Calu3 (cell line): ENCODE measurements at places on chromosomes 12 and 14.
A peak's percentile ranks its signal among the peaks of the same experiment; 100 is the strongest.

GRCh38 chr12:8581098-8581784, 31.4 kb downstream of the AICDA start:
- DNase-seq: no peak

- no peak for DNase-seq
These were observed 142.8 kb downstream of the BTG1 start for GRCh38 chr12:92002673-92003382.

DNA sequence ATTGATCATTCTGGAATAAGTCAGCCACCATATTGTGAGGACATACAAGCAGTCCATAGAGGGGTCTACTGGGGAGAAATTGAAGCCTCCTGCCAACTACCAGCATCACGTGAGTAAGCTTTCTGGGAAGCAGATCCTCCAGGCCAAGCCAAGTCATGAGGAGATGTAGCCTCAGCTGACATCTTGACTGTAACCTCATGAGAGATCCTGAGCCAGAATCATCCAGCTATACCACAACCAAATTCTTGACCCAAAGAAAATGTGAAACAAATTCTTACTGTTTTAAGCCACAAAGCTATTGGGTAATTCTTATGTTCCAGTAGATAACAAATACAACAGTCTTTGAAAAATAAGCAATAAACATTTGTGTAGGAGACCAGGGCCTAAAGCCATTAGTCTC, 479.4 kb upstream of the DCN start:
- no peak for DNase-seq

- no peak for DNase-seq
These were observed 61.1 kb downstream of the WDR20 start for GRCh38 chr14:102200690-102201352.

DNA sequence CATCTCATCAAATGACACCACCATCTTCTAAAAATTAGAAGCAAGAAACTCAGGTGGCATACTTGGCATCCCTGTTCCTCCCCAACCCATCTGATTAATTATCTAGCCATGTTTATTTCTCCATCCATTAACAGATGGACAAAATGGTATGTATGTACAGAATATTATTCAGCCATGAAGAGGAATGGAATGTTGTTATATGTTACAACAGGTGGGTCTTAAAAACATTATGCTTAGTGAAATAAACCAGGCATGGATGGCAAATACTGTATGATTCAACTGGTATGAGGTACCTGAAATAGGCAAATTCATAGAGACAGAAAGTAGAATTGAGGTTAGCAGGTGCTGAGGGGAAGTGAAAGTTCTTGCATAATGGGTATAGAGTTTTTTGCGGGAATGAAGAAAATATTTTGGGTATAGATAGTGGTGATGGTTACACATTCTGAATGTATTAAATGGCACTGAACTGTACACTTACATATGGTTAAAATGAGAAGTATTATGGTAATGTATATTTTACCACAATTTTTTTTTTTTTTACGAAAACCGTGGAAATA, 17.5 kb downstream of the YY1 start:
- DNase-seq: no peak

- DNase-seq: no peak
These were observed 559.9 kb downstream of the C12orf50 start for GRCh38 chr12:87469295-87469694.

- no peak for DNase-seq
These were observed 277.5 kb upstream of the TBX3 start for GRCh38 chr12:114961491-114961890.

DNA sequence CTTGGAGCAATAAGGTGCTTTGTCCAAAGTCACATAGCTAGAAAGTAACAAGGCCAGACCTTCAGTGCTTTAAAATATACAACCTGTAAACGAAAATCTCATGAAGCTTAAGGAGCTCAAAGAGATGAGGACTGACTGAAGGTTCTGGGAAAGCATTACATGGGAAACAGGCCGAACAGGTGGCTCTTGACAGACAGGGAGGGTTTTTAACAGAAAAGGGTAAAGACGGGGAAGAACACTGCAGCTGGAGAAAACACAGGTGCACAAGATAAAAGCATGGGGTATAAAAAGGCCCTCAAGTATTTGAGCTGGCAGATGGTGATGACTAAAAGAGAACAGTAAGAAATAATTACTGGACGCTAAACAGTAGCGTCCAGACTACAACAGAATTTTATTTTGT, 257.2 kb downstream of the NELL2 start:
- DNase-seq: no peak

GRCh38 chr14:22010545-22011252, 337.1 kb upstream of the OR4E1 start:
- no peak for DNase-seq

- DNase-seq: no peak
These were observed 11.0 kb downstream of the PTPRB start for GRCh38 chr12:70626180-70626579.

DNA sequence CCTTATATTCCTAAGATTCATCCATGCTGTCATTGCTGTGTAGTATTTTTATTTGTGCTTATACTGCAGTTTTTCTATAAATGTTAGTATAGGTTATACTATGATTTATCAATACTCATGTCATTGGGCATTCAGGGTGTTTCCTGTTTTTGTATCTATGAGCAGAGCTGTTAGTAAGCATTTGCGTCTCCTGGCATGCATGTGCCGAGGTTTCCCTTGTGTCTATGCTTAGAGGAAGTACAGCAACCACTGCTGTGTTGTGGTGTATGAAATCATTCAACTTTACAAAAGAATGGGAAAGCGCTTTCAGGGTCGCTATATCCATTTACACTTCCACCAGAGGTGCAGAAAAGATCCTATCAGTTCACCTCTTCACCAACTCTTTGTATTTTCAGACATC, 122.7 kb downstream of the RGS6 start:
- no peak for DNase-seq

DNA sequence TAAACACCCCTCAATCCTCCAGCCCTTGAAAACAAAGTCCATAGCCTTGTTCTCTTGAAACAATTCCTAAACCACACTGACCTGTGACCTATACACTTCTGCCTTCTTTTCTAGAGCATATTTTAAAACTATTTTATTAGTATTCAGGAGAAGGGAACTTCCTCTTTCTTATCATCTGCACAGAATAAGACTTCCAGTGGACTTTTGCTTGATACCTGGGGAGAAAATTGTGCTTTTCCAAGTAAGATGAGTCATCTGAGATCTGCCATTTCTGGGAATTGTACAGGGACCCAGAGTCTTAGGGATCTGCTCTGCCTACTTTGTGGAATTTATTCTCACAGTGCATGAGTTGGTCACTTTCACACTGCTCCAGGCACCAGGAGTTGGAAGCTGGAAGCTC, 10.5 kb upstream of the WNT5B start:
- DNase-seq: no peak

- no peak for DNase-seq
These were observed 5.1 kb downstream of the ANKRD9 start for GRCh38 chr14:102504328-102504999.

DNA sequence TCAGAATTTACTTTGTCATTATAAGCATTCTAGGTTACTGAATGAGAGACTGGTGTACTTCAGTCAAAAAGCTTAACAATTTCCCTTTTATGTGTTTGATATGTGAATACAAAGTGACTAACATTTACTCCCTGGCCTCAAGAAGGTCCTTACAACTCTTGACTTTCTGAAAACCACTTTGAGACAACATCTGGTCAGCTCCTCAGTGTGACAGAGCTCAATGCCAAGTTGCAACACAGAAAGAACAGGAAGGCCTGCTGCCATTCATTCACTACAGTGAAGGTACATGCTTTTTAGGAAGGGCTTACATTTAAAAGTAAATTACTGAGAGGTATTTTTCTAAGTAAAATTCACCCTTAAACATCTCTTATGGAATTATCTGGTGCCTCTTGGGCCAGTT, 2.3 kb upstream of the NAA30 start:
- no peak for DNase-seq

GRCh38 chr14:70664698-70665447, 23.2 kb downstream of the TTC9 start:
- DNase-seq: peak; percentile 32

GRCh38 chr14:100391724-100392123, 68.6 kb downstream of the SLC25A47 start:
- no peak for DNase-seq

DNA sequence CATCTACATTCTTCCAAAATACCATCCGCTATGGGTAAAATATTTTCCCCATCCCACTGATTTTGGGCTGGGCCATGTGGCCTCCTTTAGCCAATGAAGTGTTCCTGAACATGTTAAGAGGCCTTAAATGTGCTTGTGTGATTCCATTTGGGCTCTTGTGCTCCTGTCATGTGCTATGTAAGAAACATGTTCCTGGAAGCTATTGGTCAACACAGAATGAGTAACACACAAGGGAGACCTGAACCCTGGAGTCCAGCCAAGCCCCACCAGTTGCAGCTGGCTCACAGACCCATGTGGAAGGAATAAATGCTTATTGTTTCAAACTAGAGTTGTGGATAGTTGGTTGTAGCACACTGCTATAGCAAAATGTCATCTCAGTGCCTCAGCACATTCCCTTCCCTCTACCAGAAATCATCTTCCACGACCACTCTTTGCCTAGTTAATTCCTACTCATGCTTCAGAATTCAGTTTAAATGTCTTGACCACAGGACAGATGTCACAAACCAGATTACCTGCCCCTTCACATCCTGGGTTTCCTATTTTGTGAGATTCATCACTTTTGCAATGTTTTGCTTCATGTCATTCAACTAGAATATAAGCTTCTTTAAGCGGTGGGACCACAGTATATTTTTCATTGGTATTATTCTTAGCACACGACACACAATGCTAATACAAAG, 217.3 kb upstream of the EEA1 start:
- peak; percentile 59 for DNase-seq

DNA sequence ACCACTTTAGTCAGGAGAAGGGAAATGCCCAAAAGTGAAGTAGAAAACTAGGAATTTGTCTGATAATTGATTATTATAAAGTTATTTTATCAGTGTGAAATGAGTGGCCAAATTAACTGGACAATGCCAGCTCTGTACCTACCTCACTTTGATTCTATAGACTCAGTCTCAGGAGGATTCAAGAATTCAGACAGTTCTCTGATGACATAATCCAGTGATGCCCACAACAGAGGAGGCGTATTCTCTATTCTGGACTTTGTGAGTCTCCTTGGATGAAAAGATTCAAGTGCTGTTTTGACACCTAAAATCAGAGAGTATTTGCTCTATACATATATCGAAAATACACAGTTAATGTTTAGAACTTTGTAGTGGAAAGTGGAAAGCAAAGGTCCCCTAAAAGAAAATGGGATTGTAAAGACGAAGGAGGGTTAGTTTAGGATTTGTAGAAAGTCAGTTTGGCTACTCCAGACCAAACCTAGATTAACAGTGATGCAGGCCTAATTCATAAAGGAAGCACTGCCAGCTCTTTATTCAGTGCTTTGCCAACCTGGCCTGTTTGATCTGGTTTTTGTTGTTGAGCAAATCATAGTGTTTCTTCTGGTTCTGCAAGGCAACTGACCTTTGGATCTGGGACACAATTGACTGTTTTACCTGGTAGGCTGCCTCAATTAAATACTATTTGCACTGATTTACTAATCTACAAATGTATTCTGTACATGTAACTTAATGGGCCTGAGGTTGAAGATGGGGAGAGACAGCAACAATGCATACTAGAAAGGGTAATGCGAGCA, 67.4 kb downstream of the DAD1 start:
- no peak for DNase-seq

DNA sequence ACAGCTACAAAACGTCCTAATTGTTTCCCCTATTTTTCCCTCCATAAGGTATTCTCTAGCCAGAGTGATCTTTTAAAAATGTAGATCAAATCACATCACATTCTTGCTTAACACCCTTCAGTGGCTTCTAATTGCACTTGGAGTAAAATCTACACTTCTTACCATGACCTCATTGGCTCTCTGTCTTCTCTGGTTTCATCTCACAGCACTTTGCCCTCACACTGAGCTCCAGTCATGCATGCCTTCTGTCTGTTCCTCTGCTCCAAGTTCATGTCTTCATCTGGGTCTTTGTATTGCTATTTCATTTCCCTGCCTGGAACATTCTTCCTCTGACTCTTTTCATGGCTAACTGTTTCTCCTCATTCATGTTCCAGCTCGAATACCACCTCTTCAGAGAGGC, 220.4 kb upstream of the GARIN6 start:
- DNase-seq: no peak

DNA sequence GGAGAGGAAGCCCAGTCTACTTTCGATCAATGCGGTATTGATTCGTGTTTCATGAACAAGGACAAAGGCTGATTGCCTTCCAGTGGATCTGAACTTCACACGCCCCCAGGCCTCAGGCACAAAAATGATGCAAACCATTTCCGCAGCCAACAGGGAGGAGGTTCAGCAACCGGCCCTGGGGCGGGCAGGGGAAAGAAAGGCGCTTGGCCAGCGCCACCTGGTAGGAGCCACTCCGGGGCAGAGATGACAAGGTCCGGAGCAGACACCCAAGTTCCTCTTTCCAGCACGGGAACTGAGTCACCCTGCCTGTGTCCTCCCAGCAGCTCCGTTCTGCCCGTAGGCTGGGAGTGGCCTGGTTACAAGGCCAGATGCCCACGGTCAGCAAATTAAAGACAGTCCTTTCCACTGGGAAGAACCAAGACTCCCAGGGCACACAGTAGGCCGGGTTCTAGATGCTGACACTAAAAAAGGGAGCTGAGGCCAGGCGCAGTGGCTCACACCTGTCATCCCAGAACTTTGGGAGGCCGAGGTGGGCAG, 136.3 kb downstream of the SCARB1 start:
- DNase-seq: peak; percentile 98

- DNase-seq: peak; percentile 69
These were observed 1.6 kb downstream of the RHOF start for GRCh38 chr12:121791671-121792551.

GRCh38 chr12:85688837-85689236, 147.4 kb downstream of the RASSF9 start:
- DNase-seq: peak; percentile 32

- no peak for DNase-seq
These were observed 12.3 kb downstream of the GTF2A1 start for GRCh38 chr14:81208489-81208888.

DNA sequence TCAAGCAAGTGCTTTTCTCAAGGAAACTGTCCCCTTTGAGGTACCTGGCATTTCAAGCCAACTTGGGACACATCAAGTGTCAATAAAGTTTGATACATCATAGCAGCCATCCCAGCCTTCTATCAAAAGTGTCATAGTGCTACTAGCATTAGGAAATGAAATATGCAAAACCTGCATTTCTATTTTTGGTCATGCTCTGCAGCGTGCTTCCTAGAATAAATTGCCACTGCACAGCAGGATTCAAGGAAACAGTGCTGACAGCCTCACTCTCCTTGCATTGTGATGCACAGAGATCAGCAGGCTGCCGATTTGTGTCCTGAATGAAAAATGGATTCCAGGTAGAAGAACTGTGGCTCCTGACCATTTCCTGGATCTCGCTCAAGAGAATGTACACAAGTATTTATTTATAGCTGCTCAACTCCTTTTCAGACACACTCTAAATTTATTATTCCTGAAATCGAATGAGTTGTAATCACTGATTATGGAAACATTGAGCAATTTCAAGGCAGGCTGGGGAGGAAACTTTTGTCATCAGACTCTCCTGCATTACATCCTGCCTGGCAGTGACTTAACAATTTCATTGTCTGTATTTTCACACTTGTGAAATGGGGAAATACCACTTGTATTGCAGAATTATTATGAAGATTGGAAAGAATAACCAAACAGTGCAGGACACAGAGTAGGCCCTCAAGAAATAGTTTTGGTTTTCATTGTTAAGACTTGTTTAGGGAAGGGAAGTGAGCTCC, 120.9 kb downstream of the SLC38A6 start:
- no peak for DNase-seq

- DNase-seq: no peak
These were observed 29.7 kb upstream of the DYNC1H1 start for GRCh38 chr14:101934601-101935150.
